ENCODE measurements at places on chromosomes 7 and 10.

DNA sequence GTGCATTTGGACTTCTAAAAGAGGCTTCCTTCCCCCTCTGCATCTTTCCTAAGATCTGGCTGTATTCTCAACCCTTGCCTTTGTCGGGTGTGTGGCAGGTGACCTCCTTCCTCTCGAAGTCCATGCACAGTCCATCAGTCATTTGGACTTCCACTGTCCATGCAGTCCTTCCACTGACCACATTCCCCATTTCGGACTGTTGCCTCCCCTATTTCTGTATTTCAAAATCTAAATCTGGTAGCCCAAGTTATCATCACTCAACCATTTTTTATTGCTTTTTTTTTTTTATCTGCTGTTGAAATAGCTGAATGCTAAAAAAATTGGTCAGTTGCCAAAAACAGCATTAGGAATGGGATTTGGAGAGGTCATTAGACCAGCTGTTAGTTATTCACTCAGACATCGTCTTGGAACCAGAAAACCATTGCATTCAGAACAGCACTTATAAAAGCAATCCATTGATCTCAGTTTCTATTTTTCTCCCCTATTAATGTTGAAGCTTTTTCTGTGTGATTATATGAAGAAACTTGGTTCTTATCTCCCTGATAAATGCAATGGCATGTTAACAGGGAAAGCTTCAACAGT is 575.6 kb downstream of the KIF20B start:
- DNase-seq = no peak

DNA sequence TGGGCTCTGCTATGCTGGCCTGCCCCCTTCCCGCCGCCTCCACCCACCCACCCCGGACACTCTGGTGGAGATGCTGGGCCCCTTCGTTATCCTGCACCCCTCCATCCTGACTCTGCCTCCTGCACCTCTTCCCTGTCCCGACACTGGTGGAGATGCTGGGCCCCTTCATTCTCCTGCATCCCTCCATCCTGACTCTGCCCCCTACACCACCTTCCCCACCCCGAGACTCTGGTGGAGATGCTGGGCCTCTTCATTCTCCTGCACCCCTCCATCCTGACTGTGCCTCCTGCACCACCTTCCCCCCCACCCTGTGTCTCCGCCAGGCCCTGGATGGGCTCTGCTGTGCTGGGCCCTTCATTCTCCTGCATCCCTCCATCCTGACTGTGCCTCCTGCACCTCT is 15.0 kb downstream of the IDI2 start:
- no peak for DNase-seq

GRCh38 chr7:114631249-114631822 is 216.7 kb downstream of the FOXP2 start:
- no peak for DNase-seq

DNA sequence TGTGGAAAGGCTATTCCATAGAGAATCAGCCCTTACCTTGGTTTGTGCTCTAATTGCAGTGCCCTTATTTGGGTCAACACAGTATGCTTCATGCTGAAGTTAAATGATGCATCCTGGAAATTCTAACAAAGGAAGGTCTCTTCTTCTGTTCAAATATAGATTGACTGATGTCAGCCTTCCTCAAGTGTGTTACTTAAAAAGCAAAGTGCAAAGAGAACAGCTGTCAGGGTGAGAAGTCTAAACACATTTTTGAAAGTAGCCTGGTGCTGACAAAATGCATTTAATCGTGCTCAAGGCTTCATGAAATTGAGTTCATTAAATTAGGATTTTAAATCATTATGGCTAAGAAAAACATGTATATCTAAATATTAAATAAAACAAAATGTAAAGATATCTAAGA is 19.5 kb downstream of the AGR2 start:
- no peak for DNase-seq

DNA sequence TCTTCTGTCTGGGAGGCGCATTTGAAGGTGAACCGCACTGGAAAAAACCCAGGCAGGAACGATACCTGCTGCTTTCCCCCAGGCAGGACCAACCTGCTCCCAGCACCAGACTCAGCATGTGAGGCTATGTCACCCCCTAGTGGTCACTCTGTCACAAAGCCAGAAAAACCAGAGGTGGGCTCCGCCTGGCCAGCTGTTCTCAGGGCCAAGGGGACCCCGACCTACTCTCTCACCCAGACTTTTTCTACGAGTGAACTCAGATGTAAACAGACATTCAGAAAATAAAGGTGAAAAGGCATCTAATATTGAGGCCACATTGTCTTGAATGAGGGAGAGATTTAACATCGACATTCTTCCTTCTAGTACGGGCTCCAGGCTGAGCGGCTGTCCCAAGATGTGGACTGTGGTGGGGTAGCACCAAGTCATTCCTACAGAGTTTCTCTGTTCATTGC is 117.3 kb downstream of the PRKAG2 start:
- no peak for DNase-seq

DNA sequence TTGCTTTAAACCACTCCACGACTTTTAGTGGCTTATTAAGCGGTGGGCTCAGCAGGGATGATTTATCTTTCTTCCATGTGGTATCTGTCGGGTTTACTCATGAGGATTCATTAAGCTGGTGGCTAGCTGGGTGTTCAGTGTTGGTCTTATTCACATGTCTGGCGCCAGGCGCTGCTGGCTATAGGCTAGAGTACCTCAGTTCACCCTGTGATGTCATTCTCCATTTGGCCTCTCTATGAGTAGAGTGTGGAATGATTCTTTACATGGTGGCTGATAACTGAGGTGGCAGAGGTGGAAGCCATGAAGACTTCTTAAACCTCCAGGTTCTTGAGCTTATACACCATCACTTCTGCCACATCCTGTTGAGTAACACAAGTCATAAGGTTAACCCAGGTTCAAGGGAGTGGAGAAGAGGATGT is 115.4 kb downstream of the MLLT10 start:
- DNase-seq = no peak

DNA sequence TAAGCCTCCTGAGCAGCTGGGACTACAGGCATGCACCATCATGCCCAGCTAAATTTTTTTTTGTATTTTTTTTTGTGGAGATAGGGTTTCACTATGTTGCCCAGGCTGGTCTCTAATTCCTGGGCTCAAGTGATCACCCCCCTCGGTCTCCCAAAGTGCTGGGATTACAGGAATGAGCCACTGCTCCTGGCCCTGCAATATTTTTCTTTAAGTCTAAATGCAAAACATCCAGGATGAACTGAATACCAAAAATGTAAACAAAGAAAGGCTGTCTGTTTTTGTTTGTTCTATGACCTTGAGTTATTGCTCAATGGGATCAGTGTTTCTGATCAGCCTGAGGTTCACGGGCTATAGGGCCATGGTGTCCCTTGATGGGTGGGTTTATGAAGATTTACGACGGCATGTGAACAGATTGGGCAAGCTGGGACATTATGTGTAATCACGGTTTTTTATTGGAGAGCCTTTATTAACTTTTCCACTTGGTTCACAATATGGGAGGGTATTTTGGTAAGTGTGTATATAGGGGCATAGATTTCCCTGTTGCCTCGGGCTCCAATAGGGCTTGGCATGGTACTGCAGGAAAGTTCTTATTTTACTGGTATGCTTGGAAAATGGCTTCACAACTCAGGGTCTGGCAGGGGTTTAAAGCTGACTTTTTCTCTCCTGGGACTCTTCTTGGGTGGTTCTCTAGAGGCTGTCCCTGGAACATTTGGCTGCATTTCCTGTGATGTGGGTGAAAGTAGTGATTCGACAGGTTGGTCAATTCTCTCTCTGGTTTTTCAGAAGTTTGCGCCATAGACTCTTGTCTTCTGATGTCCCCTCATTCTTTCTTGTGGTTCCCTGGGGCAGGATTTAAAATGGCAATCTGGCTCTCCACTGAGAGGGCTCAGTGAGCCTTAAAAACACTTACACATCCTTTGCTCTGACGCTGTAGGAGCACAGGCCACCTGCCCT is 41.6 kb downstream of the MRPS33 start:
- no peak for DNase-seq

DNA sequence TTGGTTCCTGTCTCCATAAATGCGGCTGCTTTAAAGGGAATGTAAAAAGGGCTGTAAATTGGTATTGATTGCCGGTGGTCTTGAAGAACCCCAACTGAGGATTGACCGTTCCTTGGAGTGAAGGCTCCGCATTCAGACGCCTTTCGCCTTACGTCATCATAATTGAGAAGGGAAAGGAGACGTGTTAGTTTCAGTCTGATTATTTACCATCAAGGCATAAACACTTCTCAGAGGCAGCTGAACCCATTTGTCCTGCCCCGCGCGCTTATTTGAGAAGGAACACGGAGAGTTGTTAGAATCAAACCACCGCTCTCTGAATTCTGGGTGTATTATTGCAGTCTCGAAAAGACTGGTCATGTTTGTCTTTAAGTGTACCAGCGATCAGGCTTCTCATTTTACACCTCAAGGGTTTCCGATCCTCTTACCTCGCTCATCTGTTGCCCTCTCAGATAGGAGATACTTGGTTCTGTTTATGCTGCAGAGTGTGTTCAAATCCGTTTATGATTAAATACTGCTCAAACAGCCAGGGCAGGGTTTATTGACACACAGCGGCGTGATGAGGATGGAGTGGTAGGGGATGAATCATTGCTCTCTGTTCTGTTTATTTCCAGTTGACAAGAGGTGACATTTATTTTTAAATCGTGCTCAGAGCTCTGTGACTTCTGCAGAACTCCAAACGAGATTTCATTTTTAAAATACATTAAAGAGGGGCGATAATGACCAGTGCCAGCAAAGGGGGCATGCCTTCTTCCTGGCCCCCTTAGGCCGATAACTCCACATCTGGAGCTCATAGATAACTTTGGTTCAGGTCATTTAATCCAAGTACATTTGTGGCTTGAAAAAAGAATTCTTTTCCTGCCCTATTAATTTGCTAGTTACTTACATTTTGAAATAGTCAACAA is 30.4 kb downstream of the FOXK1 start:
- no peak for DNase-seq

- no peak for DNase-seq
These were observed 216.2 kb downstream of the AUTS2 start for GRCh38 chr7:69814421-69814962.

GRCh38 chr10:16673443-16673842 is 143.8 kb downstream of the RSU1 start:
- no peak for DNase-seq

- no peak for DNase-seq
These were observed 162.6 kb downstream of the CELF2 start for GRCh38 chr10:11180228-11180627.

GRCh38 chr10:98115031-98115787 is 19.2 kb upstream of the R3HCC1L start:
- DNase-seq = no peak

GRCh38 chr7:136617176-136617575 is 251.3 kb upstream of the CHRM2 start:
- no peak for DNase-seq

DNA sequence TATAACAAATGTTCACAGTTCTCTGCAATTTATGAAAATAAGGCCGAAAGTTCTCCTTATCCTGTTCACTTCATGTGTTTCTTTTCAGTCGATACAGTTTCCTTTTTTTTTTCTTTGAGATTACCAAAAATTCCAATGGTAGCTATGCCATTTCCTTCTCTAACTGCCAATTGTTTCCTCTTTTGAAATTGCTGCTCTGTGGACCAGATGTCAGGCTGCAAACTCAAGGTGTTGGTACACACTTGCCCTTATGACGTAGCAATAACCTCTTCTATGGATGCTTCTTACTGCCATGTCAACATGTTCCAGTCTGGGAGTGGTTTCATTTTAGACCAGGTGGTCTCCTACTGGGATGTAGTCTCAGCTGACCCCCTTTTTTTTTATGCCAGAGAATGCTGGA is 52.9 kb downstream of the CASD1 start:
- no peak for DNase-seq

DNA sequence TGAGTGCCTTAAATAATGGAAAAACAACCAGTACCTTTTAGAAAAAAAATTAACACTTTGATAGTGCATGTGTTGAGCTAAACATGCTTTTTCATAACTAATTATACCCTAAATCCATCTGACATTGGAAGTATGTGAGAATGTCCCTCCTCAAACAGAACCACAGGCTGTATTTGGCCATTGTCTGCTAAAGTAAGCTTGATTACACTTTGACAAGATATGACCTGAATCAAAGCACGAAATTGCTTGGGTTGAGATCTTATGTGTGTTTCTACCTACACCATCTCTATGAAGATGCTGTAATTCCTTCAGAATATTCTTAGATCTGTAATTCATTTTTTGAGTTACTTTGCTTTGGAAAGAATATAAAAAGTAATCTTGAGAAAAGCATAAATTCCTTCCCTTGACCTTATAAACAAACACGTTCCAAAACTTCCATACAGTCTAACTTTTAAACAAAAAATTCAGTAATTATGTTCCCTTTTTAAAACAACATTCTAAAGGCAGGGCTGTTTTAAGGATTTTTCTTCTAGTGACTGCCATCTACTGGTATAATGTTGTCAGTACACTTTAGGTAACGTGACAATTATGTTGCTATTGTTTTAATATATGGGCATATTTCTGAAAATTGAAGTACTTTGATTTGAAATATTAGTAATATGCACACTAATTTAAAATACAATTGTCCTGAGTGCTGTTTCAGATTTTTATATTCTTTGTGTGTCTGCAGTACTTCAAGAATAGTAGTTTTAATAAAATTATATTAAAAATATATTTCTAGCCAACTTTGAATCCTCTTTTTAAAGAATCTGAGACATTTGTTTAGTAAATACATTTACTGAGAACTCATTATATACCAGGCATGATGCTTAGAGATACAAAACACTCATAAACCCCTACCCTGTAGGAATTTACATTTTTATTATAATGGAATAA is 20.9 kb downstream of the CD36 start:
- DNase-seq = no peak

DNA sequence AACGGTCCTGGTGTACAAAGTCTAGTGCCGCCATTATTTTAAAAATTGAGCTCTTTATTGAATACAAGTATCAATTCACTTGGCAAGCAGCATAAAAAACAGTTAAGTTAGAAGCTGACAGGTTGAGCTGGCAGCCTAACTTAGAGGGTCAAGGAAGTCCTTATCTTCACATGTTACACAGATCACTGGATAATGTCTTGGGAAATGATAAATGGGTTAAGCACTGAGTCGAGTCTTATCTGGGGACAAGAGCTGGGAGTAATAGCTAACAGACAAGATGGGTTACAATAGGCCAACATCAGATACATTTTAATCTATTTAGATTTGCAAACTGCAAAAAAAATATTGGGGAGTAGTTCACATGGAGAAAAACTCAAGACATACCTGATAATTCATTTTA is 34.2 kb downstream of the SLC18A2 start:
- no peak for DNase-seq

GRCh38 chr10:59007307-59008025 is 169.0 kb upstream of the PHYHIPL start:
- no peak for DNase-seq

DNA sequence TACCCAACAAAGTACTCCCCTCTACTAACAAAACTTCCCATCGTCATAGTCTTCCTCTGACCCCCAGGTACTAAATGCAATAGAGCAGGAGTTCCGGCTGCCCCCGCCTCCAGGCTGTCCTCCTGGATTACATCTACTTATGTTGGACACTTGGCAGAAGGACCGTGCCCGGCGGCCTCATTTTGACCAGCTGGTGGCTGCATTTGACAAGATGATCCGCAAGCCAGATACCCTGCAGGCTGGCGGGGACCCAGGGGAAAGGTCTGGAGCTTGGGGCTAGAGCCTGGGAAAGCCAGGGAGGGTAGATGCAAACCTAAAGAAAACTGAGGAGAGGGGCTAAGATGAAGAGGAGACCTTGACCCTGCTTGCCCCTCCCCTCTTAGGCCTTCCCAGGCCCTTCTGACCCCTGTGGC is 15.3 kb downstream of the EPHB6 start:
- DNase-seq = no peak

- no peak for DNase-seq
These were observed 42.2 kb upstream of the PAPSS2 start for GRCh38 chr10:87617503-87617902.
